ENCODE measurements at places on chromosomes 12 and 14.
A peak's percentile ranks its signal among the peaks of the same experiment; 100 is the strongest.

- peaks cover 7% of the 10 kb centered on the region for H3K36me3 ChIP-seq
- H3K27me3 ChIP-seq: no peaks in the 10 kb centered on the region
- peaks cover 27% of the 10 kb centered on the region for H3K4me1 ChIP-seq
- no peak for DNase-seq
- peak overlapping the region; percentile 45 for H3K4me3 ChIP-seq
Measured at GRCh38 chr14:102316338-102316742, 3.2 kb upstream of the ZNF839 start.

- H3K27me3 ChIP-seq: no peaks in the 10 kb centered on the region
- H3K4me3 ChIP-seq: no peak overlapping the region
- H3K36me3 ChIP-seq: no peaks in the 10 kb centered on the region
Measured at GRCh38 chr12:21538061-21538653, 12.1 kb downstream of the SPX start.

- DNase-seq: no peak
- H3K27ac ChIP-seq: no peak overlapping the region
- H3K4me1 ChIP-seq: no peaks in the 10 kb centered on the region
- H3K27me3 ChIP-seq: no peaks in the 10 kb centered on the region
- no peaks in the 10 kb centered on the region for H3K36me3 ChIP-seq
Measured at GRCh38 chr12:84760091-84760865, 152.3 kb downstream of the SLC6A15 start.

DNA sequence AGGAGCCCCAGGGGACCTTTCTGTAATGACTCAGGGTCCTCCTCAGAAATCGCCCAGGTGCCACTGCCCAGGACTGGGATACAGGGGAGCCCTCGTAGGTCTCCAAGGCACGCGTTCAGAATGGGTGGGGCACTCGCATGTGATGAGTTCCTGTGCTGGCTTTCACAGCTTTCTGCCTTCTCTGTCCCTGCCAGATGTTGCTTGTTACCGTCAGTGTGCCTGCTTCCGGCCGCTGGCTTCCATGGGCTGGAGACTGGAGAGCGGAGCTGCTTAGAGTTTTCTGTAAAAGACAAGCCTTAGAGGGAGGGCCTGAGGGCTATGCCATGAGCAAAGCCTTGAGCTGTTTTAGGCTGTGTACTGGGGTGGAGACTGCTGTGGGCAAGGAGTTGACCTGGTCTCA lies 75.0 kb upstream of the SLC24A4 start:
- H3K4me1 ChIP-seq: no peaks in the 10 kb centered on the region
- H3K36me3 ChIP-seq: no peaks in the 10 kb centered on the region
- DNase-seq: no peak
- no peak overlapping the region for H3K4me3 ChIP-seq
- H3K27ac ChIP-seq: no peak overlapping the region

DNA sequence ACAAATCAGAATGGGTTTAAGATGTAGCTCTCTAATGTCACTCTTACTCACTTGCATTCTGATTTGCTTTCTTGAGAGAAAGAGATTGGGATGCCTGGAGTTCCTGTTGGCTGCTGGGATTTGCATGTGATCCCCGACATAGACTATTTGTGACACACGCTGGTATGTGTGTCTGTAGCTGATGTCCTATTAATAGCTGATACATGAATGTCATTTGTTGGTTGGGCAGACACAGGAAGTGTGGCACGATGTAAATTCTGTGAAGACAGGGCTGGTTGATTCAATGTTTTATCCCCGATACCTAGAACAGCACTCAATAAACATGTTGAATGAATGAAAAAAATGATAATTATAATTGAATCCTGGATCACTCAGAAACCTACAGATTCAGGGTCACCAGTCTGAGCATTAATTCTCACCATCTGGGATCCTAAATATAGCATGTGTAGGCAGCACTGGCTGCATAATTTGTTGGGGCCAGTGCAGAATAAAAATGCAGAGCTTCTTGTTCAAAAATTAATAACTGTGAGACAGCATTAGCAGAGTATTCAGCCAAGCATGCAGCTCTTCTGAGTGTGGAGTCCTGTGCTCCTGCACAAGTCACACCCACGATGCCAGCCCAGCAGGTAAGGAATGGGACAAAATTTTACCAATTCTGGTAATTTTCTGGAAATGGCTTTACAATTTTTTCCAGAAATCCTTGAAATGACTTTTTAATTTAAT lies 35.5 kb upstream of the SOCS2 start:
- H3K27ac ChIP-seq: no peak overlapping the region
- DNase-seq: no peak
- H3K4me1 ChIP-seq: peaks cover 9% of the 10 kb centered on the region

DNA sequence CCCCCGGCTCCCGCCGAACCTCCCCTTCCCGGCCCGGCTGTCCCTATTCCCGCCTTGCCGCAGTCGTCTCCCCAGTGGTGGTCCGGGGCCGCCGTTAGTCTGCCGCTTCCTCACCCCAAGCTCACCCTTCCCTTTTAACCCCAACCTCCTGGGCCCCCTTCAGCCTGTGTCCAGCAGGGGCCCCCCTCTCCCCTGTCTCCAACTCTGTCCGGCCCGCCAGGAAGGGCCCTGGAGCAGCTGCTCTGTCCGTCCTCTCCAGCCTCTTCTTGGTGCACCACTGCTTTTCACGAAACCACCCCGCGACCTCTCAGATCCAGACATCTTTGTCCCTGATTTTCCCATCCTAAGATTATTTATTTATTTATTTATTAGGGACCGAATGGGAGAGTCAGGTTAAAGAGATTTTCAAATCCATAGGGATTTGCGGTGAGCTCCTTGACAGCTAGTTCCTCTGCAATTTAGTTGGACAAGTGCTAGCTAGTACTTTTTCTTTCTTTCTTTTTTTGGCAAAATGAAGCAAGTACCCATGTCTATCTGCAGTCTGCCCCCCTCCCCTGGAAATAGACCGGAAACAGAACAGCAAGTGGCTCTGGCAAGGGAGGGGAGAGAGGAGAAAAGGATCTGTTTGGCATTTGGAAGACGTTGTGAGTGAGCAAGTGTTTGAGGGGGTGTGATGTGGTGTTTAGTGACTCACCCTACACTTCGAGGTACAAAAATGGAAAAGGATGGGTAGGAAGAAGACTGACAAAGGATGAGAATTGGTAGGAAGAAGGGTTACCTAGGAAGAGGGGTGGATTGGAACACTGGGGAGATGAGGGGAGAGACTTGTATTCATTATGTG lies 632 bp downstream of the UBR7 start:
- peak; percentile 59 for DNase-seq
- peak overlapping the region; percentile 47 for H3K27ac ChIP-seq
- no peaks in the 10 kb centered on the region for H3K27me3 ChIP-seq
- H3K36me3 ChIP-seq: peaks cover 22% of the 10 kb centered on the region
- H3K4me1 ChIP-seq: peaks cover 4% of the 10 kb centered on the region
- peak overlapping the region; percentile 68 for H3K4me3 ChIP-seq

DNA sequence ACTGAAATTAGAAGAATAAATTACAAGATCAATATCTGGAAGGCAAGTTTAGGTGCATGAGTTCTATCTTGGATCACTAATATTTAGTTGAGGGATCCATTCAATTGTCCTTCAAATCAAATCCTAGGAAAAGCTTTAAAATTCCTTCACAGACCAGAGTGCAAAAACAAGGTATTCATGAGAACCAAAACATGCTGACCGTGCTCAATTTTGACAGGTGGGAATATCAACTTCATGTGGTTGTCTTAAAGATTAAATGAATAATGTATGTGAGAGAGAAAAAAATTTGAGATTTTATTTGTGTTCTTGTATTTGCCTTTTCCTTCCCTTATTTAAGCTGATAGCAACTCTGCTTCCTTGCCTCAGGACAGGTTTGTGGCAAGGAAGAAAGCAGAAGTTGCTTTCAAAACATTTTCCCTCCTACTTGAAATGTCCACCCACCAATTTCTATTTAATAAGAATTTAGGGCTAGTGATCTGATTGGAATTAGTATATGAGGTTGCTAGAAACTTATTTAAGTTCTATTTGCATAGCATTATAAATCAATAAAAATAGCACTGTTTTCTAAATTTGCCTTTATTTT lies 4.9 kb upstream of the PPP1R12A start:
- no peak overlapping the region for H3K27ac ChIP-seq
- H3K36me3 ChIP-seq: peaks cover 7% of the 10 kb centered on the region
- H3K4me3 ChIP-seq: no peak overlapping the region
- no peaks in the 10 kb centered on the region for H3K27me3 ChIP-seq
- peaks cover 8% of the 10 kb centered on the region for H3K4me1 ChIP-seq

DNA sequence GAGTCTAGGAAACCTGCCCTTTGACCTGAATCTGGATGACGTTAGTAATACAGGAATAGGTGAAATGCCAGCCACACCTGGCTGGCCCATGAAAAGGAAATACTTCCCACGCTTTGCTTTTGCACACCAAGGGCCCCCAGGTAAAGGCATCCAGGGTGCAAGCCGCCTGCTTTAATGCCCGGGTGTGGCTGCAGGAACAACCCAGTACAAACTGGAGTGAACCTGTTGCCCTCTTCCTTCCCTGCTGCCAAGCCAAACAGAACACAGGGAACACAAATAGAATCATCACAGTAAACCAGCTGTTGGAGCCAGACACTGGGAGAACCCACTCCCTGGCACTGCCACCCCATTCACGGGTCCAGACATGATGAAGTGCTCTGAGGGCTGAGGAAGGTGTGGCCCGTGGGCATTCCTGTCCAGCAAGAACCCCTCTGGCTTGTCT lies 24.2 kb upstream of the FOS start:
- no peaks in the 10 kb centered on the region for H3K27me3 ChIP-seq
- no peak overlapping the region for H3K4me3 ChIP-seq
- H3K27ac ChIP-seq: no peak overlapping the region
- no peaks in the 10 kb centered on the region for H3K36me3 ChIP-seq
- DNase-seq: no peak

GRCh38 chr12:108638141-108638827 lies 4.6 kb upstream of the SELPLG start:
- DNase-seq: peak; percentile 92
- no peaks in the 10 kb centered on the region for H3K4me1 ChIP-seq
- peaks cover 13% of the 10 kb centered on the region for H3K27me3 ChIP-seq

- DNase-seq: no peak
- H3K27ac ChIP-seq: no peak overlapping the region
- no peaks in the 10 kb centered on the region for H3K36me3 ChIP-seq
- no peak overlapping the region for H3K4me3 ChIP-seq
- no peaks in the 10 kb centered on the region for H3K4me1 ChIP-seq
Measured at GRCh38 chr14:57851354-57851753, 14.5 kb downstream of the SLC35F4 start.

Data from SJSA1 (cell line).